ENCODE measurements at places on chromosomes 1 and 21. TPM values are rescaled to one million over a fixed set of nuclear protein-coding genes. Genes with fewer than 3 reads are reported as not detected.

DNA sequence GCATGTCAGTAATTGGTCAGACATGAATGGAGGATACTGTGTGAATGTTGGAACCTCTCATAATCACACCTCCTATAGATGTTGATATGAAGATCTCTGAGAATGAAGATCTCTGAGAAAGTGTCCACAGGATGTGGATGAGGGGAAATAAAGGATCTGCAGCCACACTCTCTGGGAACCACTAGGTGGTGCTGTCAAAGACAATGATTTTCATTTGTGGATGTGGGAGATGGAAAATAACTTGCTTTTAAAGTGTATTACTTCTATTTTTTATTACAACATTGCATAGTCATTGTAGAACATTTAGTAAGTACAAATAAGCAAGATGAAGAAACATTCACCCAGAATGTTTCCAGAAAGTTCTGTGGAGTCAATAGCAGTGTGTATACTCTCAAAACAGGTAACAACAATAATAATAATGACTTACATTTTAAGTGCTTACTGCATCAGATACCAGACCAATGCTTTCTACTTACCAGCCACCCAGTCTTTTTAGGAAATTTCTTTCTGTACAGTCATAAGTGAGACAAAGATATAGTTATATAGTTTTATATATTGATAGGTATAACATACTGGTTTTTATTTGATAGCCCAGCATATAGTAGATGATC is 128.2 kb downstream of the ATG4C start:
- H3K4me3 ChIP-seq: no peak overlapping the region
- no peaks in the 10 kb centered on the region for H3K4me1 ChIP-seq
- DNase-seq: peak; percentile 57
- H3K27ac ChIP-seq: no peak overlapping the region

DNA sequence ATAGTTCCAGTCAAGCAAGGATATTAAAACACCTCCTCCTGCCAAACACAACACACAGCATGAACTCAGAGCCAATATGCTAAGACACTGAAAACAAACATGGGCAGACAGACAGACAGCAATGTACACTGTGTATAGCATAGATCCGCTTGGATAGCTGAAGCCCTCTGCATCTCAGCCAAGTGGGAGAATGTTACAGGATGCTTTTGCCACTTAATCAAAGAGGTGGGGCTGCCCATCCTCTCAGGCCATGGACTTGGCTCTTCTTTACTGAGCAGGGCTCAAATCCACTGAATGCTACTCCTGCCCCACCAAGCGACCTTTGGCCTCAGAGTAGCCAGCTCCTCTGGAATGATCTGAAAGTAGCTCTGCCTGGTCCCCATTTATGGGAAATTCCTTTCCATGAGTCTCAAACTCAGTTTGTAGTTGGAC is 64.7 kb upstream of the NGF start:
- H3K4me3 ChIP-seq: no peak overlapping the region
- DNase-seq: no peak
- H3K4me1 ChIP-seq: no peaks in the 10 kb centered on the region
- no peaks in the 10 kb centered on the region for H3K36me3 ChIP-seq

DNA sequence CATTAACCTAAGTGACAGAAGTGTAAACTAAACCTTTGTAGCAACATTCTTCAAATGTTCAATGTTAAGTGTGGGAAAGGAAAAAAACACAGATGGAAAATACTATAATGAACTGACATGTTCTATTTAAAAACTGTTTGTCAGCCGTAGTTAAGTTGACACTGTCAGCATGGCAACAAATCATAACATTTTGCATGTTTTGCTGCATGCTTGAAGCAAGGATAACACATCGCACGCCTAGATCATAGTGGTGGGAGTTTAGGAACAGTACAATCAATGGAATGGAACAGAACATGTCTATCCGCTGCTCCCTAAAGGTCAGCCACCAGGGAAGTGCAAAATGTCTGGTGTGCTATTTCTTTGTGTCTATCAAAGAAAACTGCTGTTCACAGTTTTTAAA is 62.5 kb upstream of the ESRRG start:
- H3K27ac ChIP-seq: no peak overlapping the region
- H3K27me3 ChIP-seq: no peaks in the 10 kb centered on the region

DNA sequence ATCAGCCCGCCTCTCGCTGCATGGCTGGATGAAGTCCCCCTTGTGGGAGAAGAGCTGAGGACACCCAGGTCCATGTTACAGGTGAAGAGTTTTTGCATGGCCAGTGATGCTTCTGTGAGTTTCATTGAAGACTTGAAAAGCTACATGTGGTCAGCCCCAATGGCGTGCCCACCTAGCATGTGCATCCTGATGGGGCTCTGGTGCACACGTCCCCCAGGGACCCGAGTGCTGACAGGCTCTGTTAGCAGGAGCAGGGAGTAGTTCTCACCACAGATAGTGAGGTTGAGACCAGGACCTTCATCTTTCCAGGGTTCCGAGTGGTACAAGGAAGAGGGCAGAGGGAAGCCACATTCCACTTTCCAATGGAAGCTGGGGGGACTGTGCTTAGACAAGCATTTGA is 184.8 kb upstream of the C1orf174 start:
- DNase-seq: no peak
- H3K4me1 ChIP-seq: no peaks in the 10 kb centered on the region
- H3K27ac ChIP-seq: no peak overlapping the region

- peak overlapping the region; percentile 40 for H3K27ac ChIP-seq
- peaks cover 14% of the 10 kb centered on the region for H3K36me3 ChIP-seq
- peaks cover 49% of the 10 kb centered on the region for H3K4me1 ChIP-seq
- DNase-seq: peak; percentile 94
Observed at GRCh38 chr1:226723657-226724532, 15.2 kb downstream of the ITPKB start.

DNA sequence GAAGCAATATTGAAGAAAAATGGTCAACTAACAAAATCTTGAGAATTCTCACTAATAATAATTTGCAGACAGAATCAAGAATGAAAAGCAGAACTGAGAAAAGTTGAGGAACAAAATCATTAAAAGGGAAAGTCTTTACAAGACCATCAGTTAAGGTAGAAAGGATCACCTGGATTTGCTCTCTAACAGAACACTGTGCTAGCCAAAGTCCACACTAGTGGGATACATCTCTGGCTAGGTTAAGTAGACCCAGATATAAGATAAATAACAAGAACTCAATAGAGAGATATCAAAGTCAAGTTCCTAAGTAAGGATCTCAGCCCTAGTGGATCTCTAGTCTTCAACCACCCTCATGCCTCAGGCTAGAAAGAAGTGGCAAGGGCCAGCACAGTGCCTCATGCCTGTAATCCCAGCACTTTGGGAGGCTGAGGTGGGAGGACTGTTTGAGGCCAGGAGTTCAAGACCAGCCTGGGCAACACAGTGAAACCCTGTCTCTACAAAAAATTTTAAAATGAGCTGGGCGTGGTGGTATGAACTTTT is 19.6 kb downstream of the IPP start:
- DNase-seq: no peak
- no peaks in the 10 kb centered on the region for H3K27me3 ChIP-seq
- no peak overlapping the region for H3K4me3 ChIP-seq
- H3K36me3 ChIP-seq: peaks cover 14% of the 10 kb centered on the region
- H3K27ac ChIP-seq: no peak overlapping the region

DNA sequence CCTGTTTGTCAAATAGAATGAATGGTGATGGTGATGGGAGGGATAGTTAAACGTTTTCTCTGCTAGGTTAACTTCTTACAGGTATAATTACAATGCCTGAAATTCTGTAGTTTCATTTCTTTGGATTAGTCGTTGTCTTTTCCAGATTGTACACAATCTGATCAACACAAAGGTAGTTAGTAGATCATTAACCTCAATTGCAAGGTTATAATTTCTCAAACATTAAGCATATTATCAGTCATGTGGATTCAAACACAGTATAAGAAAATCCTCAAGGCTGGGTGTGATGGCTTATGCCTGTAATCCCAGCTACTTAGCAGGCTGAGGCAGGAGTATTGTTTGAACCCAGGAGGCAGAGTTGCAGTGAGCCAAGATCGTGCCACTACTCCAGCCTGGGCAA is 20.6 kb downstream of the SYNC start:
- no peaks in the 10 kb centered on the region for H3K4me1 ChIP-seq
- DNase-seq: no peak

DNA sequence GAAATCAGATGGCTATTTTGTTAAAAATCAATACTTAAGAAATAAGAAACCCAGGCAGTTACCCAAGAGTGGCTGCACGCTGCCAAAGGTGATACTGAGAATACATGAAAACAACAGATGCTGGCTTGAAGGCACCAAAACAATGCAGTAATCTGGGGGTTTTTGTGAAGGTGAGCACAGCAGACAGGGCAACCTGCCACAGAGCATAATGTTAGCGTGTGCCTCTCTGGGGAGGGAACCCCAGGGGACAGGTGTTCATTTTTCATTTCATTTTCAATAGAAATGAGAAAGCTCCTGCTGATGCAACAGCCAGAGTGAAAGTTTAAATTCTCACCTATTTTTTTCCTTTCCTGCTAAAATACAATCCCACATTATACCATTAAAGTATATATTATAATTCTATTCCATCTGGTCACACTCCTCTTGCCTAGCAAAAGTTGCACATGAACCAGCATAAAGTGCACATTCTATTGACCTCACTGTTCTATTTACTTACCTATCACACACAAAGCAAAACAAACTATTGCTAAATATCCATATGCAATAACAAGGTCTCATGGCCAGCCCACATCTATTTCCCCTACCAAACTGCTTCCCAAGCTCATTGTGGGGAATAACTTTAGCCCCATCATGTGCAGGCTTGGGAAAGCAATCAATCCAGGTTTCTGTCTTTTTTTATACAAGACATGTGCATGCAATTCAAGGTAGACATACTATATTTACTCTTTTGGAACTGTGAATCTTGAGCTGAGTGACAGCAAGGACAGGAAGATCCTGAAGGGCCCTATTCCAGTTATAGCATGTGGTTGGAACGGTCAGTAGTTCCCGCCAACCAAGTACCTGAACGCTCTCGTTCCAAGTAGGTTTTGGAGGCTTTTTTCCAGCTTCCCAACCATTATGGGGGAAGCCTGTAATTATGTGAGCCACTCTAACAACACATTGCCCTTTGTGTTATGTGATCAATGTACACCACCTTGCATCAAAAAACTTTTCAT is 173.6 kb downstream of the RERE start:
- H3K36me3 ChIP-seq: no peaks in the 10 kb centered on the region
- no peak for DNase-seq
- H3K4me3 ChIP-seq: no peak overlapping the region
- H3K27me3 ChIP-seq: no peaks in the 10 kb centered on the region
- H3K4me1 ChIP-seq: no peaks in the 10 kb centered on the region

- H3K36me3 ChIP-seq: peaks cover 73% of the 10 kb centered on the region
- H3K4me3 ChIP-seq: no peak overlapping the region
- no peak overlapping the region for H3K27ac ChIP-seq
- no peak for DNase-seq
- H3K4me1 ChIP-seq: no peaks in the 10 kb centered on the region
Observed at GRCh38 chr1:93584261-93585003, 97.2 kb downstream of the BCAR3 start.

DNA sequence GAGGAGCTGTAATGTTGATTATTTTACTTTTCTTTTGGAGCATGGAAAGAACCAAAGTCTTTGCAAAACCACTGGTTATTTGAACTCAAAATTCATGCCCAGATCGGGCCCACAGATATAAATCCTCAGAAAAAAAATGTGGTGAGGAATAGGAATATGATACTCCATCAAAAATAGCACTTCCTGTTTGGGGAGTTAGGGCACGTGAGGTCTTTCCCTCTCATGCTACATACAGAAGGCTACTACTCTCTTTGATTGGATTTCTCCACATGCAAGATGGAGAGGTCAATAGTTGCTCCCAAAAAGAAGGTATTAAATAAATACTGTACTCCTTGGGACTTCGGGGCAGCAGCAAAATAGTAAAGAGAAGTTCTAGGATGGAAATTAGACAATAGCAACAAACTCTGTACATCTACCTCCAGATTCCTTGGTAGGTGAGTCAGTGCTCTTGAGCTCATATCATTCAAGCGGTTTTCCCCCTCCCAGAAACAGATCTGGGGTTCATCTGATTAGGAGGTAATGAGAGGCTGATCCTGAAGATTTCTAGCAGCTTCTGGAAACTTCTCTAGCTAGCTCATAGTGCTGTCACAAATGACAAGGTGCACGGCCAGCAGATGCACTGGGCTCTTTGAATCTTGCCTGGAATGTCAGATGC is 47.1 kb downstream of the SLC9C2 start:
- H3K27ac ChIP-seq: no peak overlapping the region
- H3K27me3 ChIP-seq: no peaks in the 10 kb centered on the region
- H3K4me1 ChIP-seq: no peaks in the 10 kb centered on the region
- H3K4me3 ChIP-seq: no peak overlapping the region

GRCh38 chr1:6116137-6116536 is 64.0 kb downstream of the CHD5 start:
- peaks cover 2% of the 10 kb centered on the region for H3K4me1 ChIP-seq
- H3K27ac ChIP-seq: no peak overlapping the region
- H3K36me3 ChIP-seq: no peaks in the 10 kb centered on the region
- peaks cover 7% of the 10 kb centered on the region for H3K27me3 ChIP-seq
- no peak overlapping the region for H3K4me3 ChIP-seq
- DNase-seq: no peak

GRCh38 chr21:35622612-35623011 is 437.7 kb downstream of the SETD4 start:
- H3K27me3 ChIP-seq: no peaks in the 10 kb centered on the region
- H3K36me3 ChIP-seq: no peaks in the 10 kb centered on the region
- no peak overlapping the region for H3K27ac ChIP-seq
- peaks cover 19% of the 10 kb centered on the region for H3K4me1 ChIP-seq
- DNase-seq: no peak

DNA sequence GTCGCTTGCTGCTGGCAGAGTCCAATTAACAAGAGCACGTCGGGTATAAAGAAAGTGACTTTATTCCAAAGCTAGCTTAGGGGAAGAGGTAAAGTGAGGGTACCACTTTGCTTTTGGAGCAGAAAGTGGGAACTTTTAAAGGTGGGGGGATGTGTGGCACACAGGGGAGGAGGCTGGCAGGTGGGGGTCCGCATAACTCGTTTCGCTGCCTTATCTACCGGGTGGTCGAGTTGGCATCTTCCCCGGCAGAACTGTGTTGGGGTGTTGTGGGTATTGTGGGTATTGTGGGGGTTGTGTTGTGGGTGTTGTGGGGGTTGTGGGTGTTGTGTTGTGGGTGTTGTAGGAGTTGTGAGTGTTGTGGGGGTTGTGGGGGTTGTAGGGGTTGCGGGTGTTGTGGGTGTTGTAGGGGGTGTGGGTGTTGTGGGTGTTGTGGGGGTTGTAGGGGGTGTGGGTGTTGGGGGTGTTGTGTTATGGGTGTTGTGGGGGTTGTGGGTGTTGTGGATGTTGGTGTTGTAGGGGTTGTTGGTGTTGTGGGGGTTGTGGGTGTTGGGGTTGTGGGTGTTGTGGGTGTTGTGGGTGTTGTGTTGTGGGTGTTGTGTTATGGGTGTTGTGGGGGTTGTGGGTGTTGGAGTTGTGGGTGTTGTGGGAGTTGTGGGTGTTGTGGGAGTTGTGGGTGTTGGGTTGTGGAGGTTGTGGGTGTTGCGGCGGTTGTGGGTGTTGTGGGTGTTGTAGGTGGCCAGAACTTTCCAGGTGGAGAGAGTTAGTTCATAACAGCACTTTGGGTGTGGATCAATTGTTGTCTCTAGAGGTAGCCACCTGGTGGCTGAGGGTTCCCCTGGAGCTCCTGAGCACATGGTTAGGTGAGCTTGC is 52.7 kb downstream of the AGPAT3 start:
- no peak overlapping the region for H3K27ac ChIP-seq
- H3K27me3 ChIP-seq: no peaks in the 10 kb centered on the region
- DNase-seq: no peak
- H3K4me1 ChIP-seq: no peaks in the 10 kb centered on the region
- H3K4me3 ChIP-seq: no peak overlapping the region

CLEC20A gene
- total RNA-seq: not detected

OR10K1 gene
- total RNA-seq: not detected

LRRIQ3 gene
- 0.81 TPM for total RNA-seq

AQP10 gene
- total RNA-seq: not detected

NAV1 gene
- 63.8 TPM for total RNA-seq

ADAMTS5 gene
- total RNA-seq: 12.3 TPM

CFAP141 gene
- not detected for total RNA-seq

LRRC53 gene
- total RNA-seq: not detected
